Thoracic aorta (tissue), 2 donors: ENCODE measurements at places on chromosomes 2 and 18. TPM values are rescaled to one million over a fixed set of nuclear protein-coding genes. Genes with fewer than 3 reads are reported as not detected.
A peak's percentile ranks its signal among the peaks of the same experiment; 100 is the strongest.

Gene TLX2
- total RNA-seq, result not detected

GRCh38 chr2:188345426-188345825 lies 53.8 kb downstream of the GULP1 start:
- H3K4me1 ChIP-seq, result peaks cover 18% of the 10 kb centered on the region
- DNase-seq, result no peak

- H3K4me1 ChIP-seq, result peaks cover 6% of the 10 kb centered on the region
- H3K4me3 ChIP-seq, result no peak overlapping the region
- H3K27me3 ChIP-seq, result no peaks in the 10 kb centered on the region
- no peak for DNase-seq
- no peak overlapping the region for H3K27ac ChIP-seq
- no peaks in the 10 kb centered on the region for H3K36me3 ChIP-seq
Measured at GRCh38 chr2:182240862-182241371, 185.9 kb downstream of the PDE1A start.

- H3K27me3 ChIP-seq, result no peaks in the 10 kb centered on the region
- no peak overlapping the region for H3K4me3 ChIP-seq
- peak overlapping the region; percentile 62 for H3K27ac ChIP-seq
Measured at GRCh38 chr18:46406539-46406932, 250.5 kb downstream of the LOXHD1 start.

GRCh38 chr18:77376043-77376732 lies 126.5 kb downstream of the GALR1 start:
- H3K36me3 ChIP-seq, result no peaks in the 10 kb centered on the region
- H3K27me3 ChIP-seq, result no peaks in the 10 kb centered on the region
- H3K4me1 ChIP-seq, result no peaks in the 10 kb centered on the region
- no peak for DNase-seq
- no peak overlapping the region for H3K4me3 ChIP-seq
- no peak overlapping the region for H3K27ac ChIP-seq

DNA sequence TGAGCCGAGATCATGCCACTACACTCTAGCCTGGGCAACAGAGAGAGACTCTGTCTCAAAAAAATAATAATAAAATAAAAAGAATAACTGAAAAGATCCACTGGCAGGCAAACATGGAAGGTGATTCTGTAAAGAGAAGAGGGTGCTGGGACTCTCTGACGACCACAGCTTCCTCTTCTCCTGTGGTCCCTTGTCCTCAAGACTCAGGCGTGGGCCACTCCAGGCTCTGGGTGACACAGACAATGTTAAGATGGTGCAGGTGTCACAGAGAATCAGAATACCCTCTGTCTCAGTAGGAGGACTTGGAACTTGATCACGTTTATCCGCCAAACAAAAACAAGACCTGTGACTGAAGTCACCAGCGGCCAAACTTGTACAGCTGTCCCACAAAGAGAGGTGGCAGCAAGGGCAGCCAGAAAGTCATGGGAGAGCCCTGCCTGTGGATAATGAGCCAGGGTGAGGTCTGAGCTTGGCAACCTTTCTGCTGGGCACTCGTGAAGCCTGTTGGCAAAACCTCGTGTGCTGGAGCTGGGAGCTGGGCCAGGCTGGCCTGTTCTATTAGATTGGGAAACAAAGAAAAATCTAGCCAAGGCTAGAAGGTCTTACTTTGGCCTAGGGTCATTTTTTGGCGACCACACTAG lies 76.4 kb upstream of the ITGA6 start:
- DNase-seq, result peak; percentile 20
- peaks cover 10% of the 10 kb centered on the region for H3K4me1 ChIP-seq
- H3K36me3 ChIP-seq, result no peaks in the 10 kb centered on the region
- H3K27ac ChIP-seq, result peak overlapping the region; percentile 65

- H3K27me3 ChIP-seq, result peaks cover 10% of the 10 kb centered on the region
- no peak for DNase-seq
- H3K4me3 ChIP-seq, result peak within 1 kb of the TSS; percentile 48
Measured at GRCh38 chr2:231037202-231037730, at the start of gene C2orf72. Gene C2orf72, plus strand, starts transcription at chr2:231037523. Its CDS starts 43 bp downstream, at chr2:231037566.

DNA sequence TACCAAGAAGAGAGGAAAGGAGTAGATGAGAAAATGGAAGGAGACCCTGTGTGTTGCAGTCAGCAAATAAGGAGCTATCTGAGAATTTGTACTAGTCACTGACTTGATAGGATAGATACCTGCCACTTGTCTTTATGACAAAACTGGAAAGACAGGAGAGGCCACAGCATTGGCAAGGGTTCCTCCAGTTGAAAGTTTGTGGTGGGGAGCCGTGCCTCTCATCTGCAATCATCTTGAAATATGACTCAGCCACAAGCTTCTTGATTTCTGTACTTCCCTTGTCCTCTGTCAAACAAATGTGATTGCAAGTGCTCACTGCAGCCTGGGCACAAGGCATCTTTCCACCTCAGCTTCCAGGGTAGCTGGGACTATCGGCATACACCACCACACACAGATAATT lies 99.1 kb downstream of the GREB1L start:
- no peak overlapping the region for H3K27ac ChIP-seq
- no peaks in the 10 kb centered on the region for H3K27me3 ChIP-seq
- no peak overlapping the region for H3K4me3 ChIP-seq
- no peaks in the 10 kb centered on the region for H3K4me1 ChIP-seq
- DNase-seq, result no peak

DNA sequence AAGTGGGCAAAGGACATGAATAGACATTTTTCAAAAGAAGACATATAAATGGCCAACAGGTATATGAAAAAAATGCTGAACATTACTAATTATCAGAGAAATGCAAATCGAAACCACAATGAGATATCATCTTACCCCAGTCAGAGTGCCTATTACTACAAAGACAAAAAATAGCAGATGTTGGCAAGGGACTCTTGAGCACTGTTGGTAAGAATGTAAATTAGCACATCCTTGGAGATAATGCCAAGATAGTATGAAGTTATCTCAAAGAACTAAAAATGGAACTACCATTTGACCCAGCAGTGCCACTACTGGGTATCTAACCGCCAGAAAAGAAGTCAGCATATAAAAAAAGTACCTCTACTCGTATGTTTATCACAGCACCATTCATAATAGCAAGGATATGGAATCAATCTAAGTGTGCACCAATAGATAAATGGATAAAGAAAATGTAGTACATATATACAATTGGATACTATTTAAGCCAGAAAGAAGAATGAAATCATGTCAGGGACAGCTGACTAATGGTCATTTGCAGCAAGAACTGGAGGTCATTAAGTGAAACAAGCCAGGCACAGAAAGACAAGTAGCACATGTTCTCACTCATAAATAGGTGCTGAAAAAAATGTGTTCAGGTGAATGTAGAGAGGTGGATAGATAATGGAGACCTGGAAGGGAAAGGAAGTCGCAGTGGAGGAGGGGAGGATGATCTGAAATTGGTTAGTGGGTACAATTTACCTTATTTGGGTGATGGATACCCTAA lies 141.7 kb upstream of the B3GNT2 start:
- no peak overlapping the region for H3K4me3 ChIP-seq
- no peak for DNase-seq
- H3K4me1 ChIP-seq, result no peaks in the 10 kb centered on the region
- H3K36me3 ChIP-seq, result no peaks in the 10 kb centered on the region
